AG04449 (cell line): ENCODE measurements at places on chromosomes 1 and 21.

GRCh38 chr1:63004868-63005267 lies 220.9 kb downstream of the ATG4C start:
- DNase-seq: no peak

GRCh38 chr1:51252366-51252765 lies 16.3 kb downstream of the RNF11 start:
- DNase-seq: no peak

- DNase-seq: no peak
Measured at GRCh38 chr1:5681654-5682053, 310.6 kb downstream of the NPHP4 start.

- no peak for DNase-seq
Measured at GRCh38 chr1:150076066-150076465, 8.5 kb downstream of the VPS45 start.

DNA sequence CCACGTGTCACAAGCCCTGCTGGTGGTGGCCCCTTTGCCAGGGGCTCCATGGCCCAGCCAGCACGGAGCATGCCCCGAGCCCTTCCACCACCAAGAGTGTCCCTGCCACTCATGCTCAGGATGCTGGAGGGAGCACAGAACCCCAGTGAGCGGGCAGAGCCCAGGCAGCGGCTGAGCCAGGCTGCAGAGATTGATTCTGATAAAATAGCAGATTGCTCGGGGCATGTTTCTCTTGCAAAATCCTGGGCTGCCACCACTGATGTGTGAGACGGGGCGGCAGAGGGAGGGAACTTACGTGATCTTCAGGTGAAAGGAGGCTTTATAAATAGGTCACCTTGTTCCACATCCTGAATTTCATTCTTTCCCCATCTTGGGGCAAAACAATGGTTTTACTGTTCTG lies 53.2 kb downstream of the SPSB1 start:
- DNase-seq: no peak

- DNase-seq: peak; percentile 64
Measured at GRCh38 chr21:35217504-35218060, 168.5 kb upstream of the RUNX1 start.

- DNase-seq: no peak
Measured at GRCh38 chr1:223827193-223827663, 18.5 kb downstream of the TP53BP2 start.

DNA sequence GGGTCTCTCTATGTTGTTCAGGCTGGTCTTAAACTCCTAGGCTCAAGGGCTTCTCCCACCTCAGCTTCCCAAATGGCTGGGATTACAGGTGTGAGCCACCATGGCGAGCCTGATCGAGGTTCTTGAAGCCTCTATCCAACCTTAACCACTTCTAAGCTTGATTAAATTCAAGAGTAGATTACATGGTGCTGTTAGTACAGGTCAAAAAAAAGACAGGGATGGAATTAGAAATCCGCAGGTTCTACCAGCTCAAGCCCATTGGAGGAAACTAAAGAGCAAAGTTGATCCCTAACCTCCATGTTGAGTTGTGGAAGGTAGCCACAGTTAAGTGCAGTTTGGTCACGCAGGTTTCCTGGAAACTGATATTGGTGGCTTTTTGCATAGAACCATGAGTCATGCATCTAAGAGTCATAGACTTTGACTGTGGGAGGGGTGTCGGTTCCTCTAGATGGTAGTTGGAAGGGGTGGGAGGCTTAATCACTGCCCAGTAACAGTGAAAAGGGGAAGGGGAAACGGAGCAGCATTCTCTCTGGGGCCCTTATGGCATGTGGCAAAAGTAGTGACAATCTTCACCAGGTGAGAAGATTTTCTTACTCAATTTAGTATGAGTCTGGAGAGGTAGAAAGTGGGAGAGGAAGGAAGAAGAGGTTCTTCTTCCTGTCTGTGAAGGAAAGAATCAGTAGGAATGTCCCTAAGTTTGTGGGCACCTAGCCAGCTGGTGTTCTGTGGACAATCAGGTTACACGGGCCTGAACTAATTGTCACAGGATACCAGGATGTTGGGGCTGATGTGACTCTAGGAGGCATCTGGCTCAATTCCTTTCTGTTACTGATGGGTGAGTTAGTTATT lies 7.0 kb downstream of the CD53 start:
- DNase-seq: no peak

DNA sequence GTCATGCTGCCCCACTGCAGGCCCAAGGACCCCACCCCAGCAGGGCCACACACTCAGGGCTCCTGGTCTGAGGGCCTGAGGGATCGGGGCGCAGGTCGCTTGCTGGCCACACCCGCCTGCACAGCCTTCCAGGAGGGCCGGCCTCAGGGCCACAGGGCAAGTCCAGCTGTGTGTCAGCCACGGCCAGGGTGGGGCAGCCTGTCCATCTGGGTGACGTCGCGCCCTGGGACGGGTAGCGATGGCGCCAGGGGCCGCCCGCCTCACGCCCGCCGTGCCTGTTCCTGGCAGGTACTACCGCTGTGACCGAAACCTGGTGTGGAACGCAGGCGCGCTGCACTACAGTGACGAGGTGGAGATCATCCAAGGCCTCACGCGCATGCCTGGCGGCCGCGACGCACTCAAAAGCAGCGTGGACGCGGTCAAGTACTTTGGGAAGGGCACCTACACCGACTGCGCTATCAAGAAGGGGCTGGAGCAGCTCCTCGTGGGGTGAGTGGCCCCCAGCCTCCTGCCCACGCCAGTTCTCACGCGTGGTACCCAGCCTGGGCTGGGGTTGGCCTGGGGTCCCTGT lies 2.5 kb downstream of the COL6A1 start:
- no peak for DNase-seq

DNA sequence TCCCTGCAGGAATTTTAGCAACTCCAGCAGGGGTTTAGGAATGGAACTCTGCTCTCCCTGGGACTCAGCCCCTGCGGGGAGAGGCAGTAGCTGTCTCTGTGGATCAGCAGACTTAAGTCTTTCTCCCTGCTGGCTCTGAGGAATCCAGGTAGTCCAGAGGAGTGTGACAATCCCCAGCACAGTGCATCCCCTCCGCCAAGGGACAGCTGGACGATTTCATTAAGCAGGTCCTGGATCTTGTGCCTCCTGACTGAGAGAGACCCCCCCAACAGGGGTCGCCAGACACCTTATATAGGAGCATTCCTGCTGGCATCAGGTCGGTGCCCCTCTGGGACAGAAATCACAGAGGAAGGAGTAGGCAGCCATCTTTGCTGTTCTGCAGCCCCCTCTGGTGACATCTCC lies 30.6 kb downstream of the AKT3 start:
- DNase-seq: no peak

DNA sequence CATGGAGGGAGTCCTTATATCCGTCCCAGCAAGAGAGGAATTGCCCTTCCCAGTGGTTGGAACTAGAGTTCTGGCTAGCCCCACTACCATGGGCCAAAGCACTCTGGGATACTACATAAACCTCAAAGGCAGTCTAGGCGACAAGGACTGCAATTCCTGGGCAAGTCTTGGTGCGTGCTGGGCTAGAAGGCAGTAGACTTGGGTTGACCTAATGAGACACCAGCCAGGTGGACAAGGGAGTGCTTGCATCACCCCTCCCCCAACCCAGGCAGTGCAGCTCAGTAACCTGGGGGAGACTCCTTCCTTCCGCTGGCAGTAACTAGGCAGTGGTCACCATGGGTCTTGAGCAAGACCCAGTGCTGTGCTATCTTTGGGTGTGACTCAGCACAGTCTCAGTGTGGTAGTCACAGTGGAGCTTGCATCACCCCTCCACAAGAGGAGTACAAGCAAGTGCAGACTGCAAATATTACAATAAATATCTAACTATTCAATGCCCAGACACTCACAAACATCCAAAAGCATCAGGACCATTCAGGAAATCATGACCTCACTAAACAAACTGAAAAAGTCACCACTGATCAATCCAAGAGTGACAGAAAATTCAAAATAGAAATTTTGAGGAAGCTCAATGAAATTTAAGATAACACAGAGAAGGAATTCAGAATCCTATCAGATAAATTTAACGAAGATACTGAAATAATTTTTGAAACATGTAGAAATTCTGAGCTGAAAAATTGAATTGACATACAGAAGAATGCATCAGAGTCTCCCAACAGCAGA lies 84.7 kb upstream of the LYPLAL1 start:
- peak; percentile 73 for DNase-seq

DNA sequence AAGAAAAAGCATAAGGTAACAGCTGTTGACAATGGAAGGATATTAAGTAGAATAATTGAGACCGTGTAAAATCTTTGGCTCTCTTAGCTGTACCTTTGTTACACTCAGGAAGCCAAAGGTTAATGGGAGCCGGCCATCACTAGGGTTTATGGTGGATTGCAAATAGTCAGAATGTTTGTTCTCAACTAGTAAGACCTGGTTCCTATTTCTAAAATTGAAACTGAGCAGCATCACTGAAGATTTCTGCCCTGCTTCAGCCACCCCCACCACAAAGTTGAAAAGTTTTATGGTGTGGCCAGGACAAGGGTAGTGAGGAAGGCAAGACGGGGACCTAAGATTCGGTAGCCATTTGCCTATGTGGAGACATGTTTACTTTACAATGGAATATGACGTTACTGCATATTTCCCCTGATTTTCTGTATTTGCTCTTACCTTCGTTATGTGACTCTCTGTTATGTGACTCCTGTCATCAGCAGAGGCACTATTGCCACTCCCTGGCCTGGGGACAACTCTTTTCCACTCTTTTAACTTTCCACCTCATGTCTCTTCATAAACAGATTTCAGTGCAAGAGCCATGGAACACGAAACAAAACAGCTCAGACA lies 41.4 kb upstream of the KIF1B start:
- DNase-seq: no peak

GRCh38 chr1:163035446-163036249 lies 33.5 kb upstream of the RGS4 start:
- peak; percentile 72 for DNase-seq

DNA sequence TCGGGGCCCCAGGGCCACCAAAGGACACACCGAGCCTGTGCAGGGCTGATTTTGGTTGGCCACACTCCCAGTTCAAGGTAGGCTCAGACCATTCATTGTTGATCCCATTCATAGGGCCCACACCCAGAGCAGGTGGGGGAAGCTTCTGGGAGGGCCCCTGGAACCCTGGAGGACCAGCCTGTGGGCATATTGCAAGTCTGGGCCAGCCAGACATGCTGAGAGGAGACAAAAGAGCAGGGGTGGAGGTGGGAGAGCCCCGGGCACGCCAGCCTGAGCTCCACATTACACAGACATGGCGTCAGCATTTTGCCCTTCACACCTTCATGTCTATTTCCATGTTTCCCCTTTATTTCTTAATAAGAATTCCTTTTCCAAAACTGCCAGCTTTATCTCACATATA lies 25.7 kb downstream of the PMVK start:
- DNase-seq: no peak

GRCh38 chr1:54791880-54792522 lies 9.1 kb downstream of the TTC22 start:
- no peak for DNase-seq

GRCh38 chr1:40764981-40765380 lies 18.6 kb upstream of the KCNQ4 start:
- no peak for DNase-seq

- no peak for DNase-seq
Measured at GRCh38 chr21:15289896-15290841, 225.4 kb upstream of the NRIP1 start.

GRCh38 chr1:166814611-166815010 lies 24.7 kb upstream of the POGK start:
- peak; percentile 41 for DNase-seq

- no peak for DNase-seq
Measured at GRCh38 chr1:2990376-2991115, 30.7 kb upstream of the ACTRT2 start.

- DNase-seq: no peak
Measured at GRCh38 chr1:17966341-17966740, 141.3 kb upstream of the IGSF21 start.

- DNase-seq: no peak
Measured at GRCh38 chr1:203040513-203041275, 14.4 kb downstream of the PPFIA4 start.

DNA sequence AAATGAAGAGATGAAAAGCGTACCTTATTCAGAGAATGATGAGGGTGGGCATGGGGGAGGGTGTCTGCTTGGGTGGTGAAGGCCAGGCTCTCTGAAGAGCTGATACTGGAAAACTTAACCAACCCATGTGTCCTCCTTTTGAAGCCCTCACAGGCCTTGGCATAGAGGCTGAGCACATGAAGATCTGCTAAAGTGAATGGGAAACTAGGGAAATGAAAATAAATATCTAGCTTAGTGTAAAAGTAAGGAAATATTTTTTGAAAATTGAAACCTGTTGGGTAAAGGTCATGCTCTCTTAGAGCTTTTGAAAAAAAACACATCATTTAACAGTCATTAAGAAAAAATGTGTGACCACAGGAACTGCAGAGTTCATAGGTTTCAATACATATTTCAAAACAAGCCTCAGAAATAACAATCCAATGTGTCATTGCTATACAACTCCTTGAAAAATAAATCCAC lies 40.5 kb upstream of the RALGPS2 start:
- DNase-seq: peak; percentile 87
